Activated T-cell treated with anti-CD3 and anti-CD28 coated beads, Interleukin-2, amount 50 U/mL, for 4 hours (primary cell): ENCODE measurements at places on chromosomes 1 and 21. TPM values are rescaled to one million over a fixed set of nuclear protein-coding genes. Genes with fewer than 3 reads are reported as not detected.

Gene BTBD19
- 8.3 TPM for total RNA-seq

DNA sequence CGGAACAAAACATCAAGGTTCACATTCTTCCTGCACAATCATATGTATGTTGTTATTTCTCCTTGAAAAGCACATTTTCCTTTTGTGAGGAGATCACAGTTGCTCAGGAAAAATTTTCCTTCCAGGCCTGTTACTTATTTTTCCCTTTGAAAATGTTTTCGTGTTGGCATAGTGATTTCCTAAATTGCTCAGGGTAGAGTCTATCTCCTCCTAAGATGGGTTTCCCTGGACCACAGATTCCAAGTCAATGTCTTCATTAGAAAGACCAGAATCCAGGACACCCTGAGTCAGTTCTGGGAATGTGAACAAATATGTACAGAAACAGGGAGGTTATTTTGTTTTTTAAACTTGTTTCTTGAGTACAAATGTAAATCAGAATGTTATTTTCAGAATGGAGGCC lies 94.3 kb upstream of the C1orf105 start:
- no peak for DNase-seq

- DNase-seq, result no peak
Observed at GRCh38 chr1:227227761-227228160, 90.5 kb downstream of the CDC42BPA start.

- no peak for DNase-seq
Observed at GRCh38 chr1:32329931-32330466, 6.0 kb downstream of the MARCKSL1 start.

- no peak for DNase-seq
Observed at GRCh38 chr1:25889470-25889869, 14.0 kb upstream of the PAQR7 start.

DNA sequence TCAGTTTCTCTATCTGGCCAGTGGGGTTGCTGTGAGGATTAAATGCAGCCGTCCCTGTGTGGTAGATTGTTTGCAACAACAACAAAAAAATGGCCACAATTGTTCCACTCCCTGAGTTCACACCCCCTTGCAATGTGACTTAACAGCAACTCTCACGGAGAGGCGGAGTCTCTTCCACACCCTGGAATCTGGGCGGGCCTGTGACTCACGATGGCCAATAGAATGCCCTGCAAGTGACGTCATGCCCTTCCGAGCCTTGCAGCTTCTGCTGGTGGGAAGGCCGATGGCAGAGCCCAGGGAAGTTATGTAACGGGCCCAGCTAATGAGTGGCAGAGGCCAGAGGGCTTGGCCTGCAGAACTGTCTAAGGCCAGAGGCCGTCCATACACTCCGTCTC lies 87.9 kb downstream of the RIPK4 start:
- no peak for DNase-seq
